Inflammatory macrophage treated with lipopolysaccharide for 4 hours (primary cell): ENCODE measurements at places on chromosomes 2 and 18.
A peak's percentile ranks its signal among the peaks of the same experiment; 100 is the strongest.

DNA sequence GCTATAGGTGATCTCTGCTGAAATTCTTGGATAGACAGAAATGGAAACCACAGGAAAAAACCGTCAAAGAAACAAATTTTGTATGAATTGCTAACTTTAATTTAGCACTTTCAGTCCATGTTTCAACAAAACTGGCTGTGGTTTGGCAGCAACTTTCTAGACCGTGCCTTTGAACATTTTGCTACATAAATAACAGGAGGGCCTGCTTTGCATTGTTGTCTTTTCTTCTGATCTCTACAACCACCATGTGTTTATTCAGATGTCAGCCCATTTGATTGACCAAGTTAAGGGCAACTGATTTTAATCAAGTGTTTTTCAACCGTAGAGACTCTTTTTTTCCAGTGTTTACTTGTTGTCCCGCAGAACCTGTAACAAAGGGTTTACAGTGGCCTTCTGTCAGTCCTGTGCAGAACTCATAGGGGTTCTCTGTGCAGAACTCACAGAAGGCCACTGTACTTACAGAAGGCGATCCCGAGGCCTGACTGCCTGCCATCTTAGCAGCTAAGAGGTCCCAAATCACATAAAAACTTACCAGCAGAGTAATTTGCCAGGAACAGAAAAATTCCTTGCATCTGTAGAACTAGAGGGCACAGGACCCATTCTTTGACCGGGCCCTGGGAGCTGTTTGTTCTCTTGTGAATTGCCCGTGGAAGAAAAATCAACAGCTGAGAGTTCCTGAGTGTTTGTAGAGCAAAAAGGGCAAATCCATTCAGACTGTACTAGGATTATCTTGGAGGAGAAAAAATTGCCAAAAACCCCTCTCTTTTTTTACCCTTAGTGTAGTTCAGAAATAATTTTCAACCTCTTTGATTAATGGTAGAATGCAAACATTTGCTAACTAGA lies 120.6 kb downstream of the PRKRA start:
- DNase-seq, result no peak

- DNase-seq, result no peak
Observed at GRCh38 chr18:36580266-36580665, 248.5 kb downstream of the TPGS2 start.

- no peak for DNase-seq
Observed at GRCh38 chr18:49855711-49856415, 42.5 kb upstream of the ACAA2 start.

GRCh38 chr18:6559296-6559695 lies 144.6 kb upstream of the L3MBTL4 start:
- DNase-seq, result no peak

- DNase-seq, result no peak
Observed at GRCh38 chr2:18517386-18517785, 43.1 kb downstream of the RDH14 start.

GRCh38 chr2:222609381-222609780 lies 46.5 kb downstream of the FARSB start:
- DNase-seq, result peak; percentile 12

GRCh38 chr2:157769856-157770255 lies 106.3 kb downstream of the ACVR1 start:
- DNase-seq, result no peak

DNA sequence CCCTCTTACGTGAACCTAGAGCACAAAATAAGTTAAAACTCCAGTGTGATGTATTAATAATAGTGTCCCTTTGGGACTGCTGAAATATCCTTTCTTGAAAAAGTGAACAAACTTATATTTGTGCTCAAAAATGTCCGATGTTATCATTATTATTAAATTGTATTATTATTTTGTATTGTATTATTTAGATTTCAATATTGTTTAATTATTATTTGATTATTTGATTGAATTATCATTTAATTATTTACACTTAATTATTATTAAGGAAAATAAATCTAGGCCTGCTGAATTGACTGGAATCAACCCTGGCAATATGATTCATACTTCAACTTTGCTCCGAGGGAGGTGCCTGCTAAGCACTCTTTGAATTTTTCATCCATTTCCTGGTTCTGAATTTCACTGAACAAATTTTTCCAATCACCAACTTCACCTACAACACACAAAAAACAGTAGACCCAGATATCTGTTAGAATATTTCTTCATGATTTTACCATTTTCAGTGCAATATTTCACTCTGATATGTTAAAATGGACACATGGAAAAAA lies 10.9 kb upstream of the EIF2AK2 start:
- no peak for DNase-seq

DNA sequence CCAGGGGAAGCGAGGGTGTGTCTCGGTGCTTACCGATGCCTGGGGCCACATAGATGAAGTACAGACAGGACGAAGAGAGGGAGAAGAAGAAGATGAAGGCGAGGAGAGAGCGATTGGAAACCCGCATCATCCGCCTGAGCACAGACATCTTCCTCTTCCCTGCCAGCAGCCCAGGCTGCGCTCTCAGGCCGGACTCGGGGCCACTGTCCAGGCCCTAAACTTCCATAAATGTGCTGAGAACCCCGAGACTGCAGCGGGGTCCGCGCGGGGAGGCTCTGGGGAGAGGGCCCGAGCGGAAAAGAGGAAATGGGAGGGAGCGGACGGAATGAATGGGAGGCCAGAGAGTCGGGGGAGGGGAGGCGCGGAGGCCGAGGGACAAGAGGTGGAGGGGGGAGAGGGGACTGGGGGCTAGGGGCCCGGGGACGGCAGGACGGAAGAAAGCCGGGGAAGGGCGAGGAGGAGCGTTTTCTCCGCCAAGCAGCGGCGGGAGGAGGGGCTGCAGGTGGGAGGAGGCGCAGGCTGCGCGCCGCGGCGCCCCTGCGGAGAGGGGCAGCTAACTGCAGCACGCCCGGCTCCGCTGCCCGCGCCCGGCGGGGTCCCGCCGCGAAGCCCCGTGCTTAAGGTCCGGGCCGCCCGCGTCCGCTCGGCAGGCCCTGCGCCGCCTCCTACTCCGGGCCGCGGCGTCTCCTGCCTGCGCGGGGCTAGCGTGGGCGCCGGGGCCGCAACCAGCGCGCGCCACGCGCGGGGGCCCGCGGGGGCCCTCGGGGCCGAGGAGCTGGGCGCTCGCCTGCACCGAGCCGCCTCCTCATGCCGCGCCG lies at the start of gene B4GALT6:
Gene B4GALT6, minus strand, starts transcription at position 303 of the 818 bp plus-strand sequence. Its CDS starts 155 bp downstream, at position 148.
- peak; percentile 28 for DNase-seq

- DNase-seq, result no peak
Observed at GRCh38 chr2:155839991-155840390, 492.5 kb downstream of the NR4A2 start.

- peak; percentile 72 for DNase-seq
Observed at GRCh38 chr2:69083235-69083748, 70.3 kb downstream of the ANTXR1 start.

- DNase-seq, result peak; percentile 94
Observed at GRCh38 chr2:64223055-64223454, 78.8 kb upstream of the PELI1 start.

DNA sequence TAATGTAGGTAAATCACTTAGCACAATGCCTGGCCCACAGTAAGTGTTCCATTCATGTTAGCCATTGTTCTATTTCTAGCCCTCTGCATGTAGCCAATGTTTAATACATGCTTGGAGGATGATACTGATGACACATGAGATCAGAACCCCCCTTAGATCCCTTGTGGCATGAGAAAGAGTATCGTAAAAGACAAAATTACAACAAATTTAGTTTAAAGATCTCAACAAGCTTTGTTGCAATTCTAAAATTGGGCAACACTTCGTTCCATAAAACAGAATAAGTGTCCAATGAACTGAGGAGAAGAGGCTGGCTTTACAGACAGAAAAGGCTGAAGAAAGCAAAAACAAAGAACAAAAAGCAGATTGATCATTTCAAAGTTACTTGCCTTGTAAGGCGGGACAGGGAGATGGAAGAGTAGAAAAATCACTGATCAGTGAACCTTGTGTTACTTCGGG lies 148.7 kb upstream of the SLC1A4 start:
- DNase-seq, result peak; percentile 57

GRCh38 chr2:66915237-66915636 lies 480.3 kb downstream of the MEIS1 start:
- no peak for DNase-seq

DNA sequence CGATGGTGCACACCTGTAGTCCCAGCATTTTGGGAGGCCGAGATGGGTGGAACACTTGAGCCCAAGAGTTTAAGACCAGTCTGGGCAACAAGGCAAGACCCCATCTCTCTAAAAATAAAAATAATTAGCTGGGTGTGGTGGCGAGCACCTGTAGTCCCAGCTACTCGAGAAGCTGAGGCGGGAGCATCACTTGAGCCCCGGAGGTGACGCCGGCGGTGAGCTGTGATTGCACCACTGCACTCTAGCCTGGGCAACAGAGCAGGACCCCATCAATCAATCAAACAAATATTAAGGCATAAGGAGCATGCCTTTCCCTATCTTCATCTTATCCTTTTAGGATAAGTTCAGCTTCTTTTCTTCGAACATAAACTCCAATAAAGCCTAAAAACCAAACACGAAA lies 1.1 kb downstream of the WDSUB1 start:
- DNase-seq, result no peak

- no peak for DNase-seq
Observed at GRCh38 chr2:74316627-74317295, 26.5 kb downstream of the SLC4A5 start.

DNA sequence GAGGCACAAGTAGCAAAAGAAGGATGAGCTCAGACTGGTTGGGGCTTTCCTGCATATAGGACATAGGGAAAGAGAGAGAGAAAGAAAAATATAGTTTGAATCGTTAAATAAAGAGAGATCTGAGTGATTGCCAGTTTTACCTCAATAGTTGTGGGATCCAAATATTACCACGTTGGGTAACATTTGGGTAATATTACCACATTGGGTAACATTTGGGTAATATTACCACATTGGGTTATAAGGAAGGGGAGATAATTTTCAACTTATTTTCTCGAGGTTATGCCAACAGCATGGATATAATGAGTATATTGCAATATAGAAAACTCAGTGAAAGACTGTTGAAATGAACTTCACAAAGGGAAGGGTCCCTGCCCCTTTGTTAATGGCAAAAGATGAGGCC lies 20.7 kb downstream of the SP140 start:
- DNase-seq, result peak; percentile 39

GRCh38 chr2:239012228-239012627 lies 164.3 kb downstream of the TWIST2 start:
- no peak for DNase-seq

DNA sequence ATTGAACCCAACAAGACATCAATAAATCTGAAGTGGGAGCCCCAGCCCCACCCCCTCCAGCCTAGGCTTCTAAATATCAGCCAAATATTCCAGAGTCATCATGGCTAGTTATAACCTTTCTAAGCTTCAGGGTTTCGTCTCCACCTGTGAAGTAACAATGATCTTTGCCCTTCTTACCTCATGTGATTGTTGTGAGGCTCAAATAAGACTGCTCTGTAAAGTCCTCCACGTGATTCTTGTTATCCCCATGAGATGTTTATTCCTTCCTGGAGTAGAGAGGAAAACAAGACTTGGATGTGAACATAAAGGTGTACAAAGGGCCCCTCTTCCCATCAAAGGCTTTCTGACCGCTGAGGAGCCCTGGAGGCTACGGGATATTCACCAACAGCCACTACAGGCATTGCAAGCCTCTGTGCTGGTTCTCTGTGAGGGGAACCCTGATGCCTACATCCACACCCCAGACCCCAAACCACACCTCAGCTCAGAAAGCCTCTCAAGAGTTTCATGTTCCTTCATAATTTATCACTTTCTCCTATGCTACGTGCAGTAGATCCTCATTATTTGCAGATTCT lies 20.1 kb upstream of the REEP1 start:
- no peak for DNase-seq

DNA sequence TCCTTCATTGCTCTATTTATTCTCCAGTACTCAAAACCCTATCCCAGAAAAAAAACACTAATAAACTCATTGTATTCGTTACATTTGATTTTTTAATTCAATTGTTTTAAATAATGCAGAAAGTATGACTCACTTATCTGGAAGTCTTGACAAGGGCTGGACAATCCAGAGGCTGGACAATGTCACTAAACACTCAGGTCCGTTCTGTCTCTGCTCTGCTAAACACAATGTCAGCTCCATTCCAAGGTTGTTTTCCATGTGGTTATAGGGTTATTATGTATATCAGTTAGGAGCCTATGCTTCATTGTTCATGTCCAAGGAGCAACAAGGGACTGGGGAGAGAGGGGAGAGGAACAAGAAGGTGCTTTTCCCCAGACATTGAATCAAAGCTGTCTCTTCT lies 125.5 kb downstream of the IRS1 start:
- no peak for DNase-seq

- DNase-seq, result no peak
Observed at GRCh38 chr2:241482126-241482955, 26.0 kb downstream of the STK25 start.

- DNase-seq, result no peak
Observed at GRCh38 chr2:7825591-7826312, 856.1 kb upstream of the ID2 start.

DNA sequence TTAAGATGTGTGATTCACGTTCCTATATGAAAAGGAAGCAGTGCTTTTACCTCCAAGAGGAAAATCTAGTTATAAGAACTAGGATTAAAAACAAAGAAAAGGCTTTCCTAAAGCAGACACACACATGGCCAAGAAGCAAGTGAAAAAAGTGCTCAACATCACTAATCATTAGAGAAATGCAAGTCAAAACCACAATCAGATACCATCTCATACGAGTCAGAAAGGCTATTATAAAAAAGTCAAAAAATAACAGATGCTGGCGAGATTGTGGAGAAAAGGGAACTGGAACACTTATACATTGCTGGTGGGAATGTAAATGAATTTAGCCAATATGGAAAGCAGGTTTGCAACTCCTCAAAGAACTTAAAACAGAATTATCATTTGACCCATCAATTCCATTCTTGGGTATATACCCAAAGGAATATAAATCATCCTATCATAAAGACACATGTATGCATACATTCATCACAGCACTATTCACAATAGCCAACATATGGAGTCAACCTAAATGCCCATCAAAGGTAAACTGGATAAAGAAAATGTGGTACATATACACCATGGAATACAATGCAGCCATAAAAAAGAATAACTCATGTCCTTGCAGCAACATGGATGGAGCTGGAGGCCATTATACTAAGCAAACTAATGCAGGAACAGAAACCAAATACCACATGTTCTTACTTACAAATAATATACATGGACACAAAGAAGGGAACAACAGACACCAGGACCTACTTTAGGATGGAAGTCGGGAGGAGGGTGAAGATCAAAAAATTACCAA lies 285.3 kb downstream of the RAD51AP2 start:
- no peak for DNase-seq

DNA sequence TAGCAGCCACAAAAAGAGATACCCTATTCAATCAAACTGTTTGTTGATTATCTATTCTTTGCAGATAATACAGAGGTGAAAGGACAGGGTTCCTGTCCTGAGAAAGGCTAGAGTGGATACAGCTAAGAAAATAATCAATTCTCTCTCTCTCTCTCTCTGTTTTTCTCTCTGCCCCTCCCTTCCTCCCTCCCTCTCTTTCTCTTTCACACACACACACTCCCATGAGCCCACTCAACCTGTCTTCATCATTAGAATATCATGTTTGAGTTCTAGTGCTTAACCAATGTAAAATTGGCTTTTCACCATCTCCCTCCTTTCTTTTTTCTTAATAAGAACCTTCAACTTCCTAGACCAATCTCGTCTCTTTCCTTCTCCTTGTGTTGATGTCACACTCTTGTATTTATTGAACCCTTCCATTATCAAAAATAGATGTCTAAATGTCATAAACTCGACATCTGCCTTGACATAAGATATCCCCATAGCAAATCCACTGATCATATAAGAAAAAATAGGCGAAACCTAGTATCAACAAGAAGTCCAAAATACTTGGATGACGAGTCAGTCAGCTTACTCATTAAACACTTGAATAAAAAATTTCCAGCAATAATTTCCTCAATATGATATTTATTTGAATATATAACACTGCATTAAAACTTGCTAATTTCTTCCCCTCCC lies 42.8 kb upstream of the CYTIP start:
- DNase-seq, result no peak
